Motor neuron (in vitro differentiated cells): ENCODE measurements at places on chromosomes 4 and X. TPM values are rescaled to one million over a fixed set of nuclear protein-coding genes. Genes with fewer than 3 reads are reported as not detected.

- ATAC-seq: peak; percentile 53
These were observed 466 bp downstream of the DLG3 start for GRCh38 chrX:70444946-70445656.

- ATAC-seq: peak; percentile 89
These were observed 400.8 kb upstream of the SLIT2 start for GRCh38 chr4:19850909-19851308.

DNA sequence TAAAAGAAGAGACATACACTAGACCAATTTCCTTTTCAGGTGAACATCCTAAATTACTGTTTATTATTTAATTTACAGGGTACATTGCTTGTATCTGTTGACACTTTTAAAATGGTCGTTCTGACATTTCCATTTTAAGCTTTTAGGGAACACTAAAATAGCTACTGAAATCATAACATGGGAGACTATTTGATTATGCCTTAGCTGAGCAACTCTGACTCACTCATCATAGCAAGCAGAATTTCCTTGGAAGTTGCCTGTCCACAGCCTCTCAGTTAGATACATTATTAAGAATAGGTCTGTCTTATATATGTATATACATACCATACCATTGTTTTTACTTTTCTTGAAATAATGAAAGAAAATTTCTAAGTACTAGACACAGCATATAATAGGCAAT lies 22.0 kb downstream of the GUCY1B1 start:
- ATAC-seq: no peak

GRCh38 chr4:88022289-88022688 lies 14.9 kb downstream of the PKD2 start:
- ATAC-seq: no peak

GRCh38 chr4:104490096-104490769 lies 4.5 kb downstream of the CXXC4 start:
- ATAC-seq: no peak

The EXOC1 gene
- 40.2 and 40.7 TPM in 2 replicates for total RNA-seq

- ATAC-seq: peak; percentile 46
These were observed 202.0 kb downstream of the DCLK2 start for GRCh38 chr4:150280081-150280895.

DNA sequence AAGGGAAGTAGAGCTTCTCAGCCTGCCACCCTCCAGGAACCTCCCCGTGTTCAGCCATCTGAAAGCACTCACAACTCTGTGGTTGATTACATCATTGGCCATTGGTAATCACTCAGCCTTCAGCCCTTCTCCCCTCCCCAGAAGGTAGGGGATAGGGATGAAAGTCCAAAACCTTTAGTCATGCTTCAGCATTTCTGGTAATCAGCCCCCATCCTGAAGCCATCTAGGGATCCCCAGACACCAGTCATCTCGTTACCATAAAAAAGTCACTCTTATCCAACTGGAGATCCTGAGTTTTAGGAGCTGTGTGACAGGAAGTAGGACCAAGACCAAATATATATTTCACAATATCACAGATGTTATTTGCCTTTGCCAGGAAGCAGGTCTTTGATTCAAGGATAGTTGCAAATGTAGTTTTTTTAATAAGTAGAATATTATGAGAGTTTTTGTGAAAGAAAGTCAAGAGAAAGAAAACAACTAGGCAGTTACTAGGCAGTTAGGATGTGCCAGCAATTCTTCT lies 364.6 kb upstream of the NOCT start:
- ATAC-seq: peak; percentile 35

The ETDB gene
- not detected in 2 replicates for total RNA-seq

DNA sequence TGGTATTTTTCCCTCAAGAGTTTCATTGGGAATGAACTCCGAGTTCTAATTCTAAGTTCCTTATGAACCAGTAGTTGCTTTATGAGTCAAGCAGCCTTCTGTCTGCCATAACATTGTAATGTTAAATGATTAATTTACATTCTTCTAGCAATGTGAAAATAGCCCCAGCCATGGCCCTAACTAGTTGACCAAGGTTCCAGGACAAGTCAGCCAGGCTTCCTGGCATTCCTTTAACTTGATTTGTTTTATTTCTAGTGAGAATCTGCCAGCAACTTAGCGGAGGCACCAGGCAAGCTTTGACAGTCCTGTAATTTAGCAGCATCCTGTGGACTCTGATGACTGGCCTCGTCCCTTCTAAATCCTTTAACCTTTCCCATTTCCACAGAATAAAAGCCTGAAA lies 69.0 kb downstream of the GLRA2 start:
- no peak for ATAC-seq

DNA sequence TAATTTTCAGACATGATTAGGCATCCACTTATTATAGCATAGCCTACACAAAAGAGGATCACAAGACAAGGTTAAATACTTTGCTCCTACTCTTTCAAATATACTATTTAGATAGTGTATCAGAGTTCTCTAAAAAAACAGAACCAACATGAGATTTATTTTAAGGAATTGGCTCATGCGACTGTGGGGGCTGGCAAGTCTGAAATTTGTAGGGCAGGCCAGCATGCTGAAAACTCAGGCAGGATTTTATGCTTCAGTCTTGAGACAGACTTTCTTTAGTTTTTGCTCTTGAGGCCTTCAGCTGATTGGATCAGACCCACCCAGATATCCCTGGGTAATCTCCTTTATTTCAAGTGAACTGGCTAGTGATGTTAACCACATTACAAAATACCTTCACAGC lies 169.5 kb downstream of the MAML3 start:
- no peak for ATAC-seq

DNA sequence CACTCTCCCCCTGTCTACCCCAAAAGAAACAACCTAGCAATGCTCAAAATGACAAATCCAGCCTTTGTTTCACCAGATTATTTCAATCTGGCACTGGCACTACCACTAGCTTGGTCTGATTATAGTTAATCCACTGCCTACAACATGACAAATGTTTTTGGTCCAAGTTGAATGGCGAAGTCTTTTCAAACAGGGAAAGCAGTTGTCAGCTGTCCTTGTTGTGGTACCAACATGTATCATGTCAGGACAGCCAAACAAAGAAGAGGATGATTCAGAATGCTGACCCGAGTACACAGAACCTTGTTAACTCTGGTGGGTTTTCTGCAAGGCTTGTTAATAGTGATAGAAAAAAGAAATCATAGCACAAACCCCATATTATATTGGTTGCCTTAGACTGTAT lies 160.8 kb upstream of the ANK2 start:
- ATAC-seq: no peak

- ATAC-seq: no peak
These were observed 461 bp upstream of the SLC9A6 start for GRCh38 chrX:135984791-135985156.

The ADH1A gene
- total RNA-seq: not detected in 2 replicates

DNA sequence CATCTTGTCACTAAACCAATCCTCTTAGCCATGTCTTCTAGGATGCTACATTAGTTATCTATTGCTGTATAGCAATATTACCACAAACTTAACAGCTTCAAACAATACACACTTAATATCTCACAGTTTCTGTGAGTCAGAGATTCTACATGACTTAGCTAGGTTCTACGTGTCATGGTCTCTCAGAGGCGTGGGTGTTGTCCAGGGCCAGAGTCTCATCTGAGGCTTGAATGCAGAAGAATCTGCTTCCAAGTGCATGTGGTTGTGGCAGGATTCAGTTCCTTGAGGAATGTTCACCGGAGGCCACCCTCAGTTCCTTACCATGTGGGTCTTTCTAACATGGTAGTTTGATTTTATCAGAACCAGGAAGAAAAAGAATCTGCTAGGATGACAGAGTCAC lies 26.4 kb downstream of the PPP1R2C start:
- no peak for ATAC-seq

The HTN3 gene
- not detected in 2 replicates for total RNA-seq

The SYN1 gene
- total RNA-seq: 15.5 and 17.7 TPM in 2 replicates

DNA sequence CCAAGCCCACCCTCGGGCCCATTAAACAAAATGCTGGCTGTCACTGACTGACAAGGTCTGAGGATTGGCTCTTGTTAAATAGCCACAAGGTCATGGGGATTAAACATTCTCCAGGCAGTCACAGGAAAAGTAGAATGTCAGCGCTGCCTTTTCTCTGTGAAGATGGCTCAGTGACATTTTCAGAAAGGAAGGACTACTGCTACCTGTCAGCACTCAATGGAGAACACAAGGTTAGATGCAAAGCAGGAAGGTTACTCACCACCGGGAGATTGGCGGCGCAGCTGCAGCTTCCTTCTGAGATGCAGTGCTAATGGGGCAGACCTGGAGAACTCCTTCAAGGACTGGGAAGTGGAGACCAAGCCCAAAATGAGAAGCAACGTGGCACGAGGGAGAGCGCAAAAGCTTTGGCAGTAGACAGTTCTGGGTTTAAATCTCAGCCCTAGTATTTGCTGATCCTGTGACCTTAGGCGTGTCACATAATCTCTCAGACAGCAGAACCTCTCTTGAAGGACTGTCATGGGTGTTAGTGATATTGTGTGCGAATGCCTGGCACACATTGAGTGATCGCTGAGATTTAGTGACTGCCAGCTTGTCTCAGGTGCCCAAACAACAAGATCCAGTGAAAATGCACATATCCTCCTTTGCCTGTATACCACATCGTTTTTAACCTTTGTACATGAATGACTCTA lies 213.1 kb upstream of the BOD1L1 start:
- peak; percentile 83 for ATAC-seq

The SLC25A43 gene
- 3.2 and 3.6 TPM in 2 replicates for total RNA-seq

DNA sequence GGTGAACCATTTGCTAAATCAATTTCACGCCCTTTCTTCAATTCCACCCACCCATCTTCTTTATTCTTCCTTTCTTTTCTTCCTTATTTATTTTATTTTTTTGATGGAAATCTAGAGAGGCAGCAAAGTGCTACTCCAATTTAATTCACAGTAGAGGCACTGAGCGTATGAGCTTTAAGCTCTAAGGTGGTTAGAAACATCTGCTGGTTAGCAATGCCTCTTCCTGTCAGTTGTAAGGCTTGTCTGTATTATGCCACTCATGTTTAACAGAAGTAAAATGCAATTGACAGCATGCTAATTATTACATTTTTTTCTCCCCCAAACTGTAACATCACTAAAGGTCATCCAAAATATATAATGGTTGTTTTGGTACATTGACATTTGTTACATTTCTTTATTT lies 103.8 kb downstream of the EPHA5 start:
- no peak for ATAC-seq
